ENCODE measurements at places on chromosomes 4 and X. TPM values are rescaled to one million over a fixed set of nuclear protein-coding genes. Genes with fewer than 3 reads are reported as not detected.

Gene TLR6
- 0.11 TPM for total RNA-seq

Gene HTATSF1
- 44.5 TPM for total RNA-seq

Gene SERPINA7
- not detected for total RNA-seq

DNA sequence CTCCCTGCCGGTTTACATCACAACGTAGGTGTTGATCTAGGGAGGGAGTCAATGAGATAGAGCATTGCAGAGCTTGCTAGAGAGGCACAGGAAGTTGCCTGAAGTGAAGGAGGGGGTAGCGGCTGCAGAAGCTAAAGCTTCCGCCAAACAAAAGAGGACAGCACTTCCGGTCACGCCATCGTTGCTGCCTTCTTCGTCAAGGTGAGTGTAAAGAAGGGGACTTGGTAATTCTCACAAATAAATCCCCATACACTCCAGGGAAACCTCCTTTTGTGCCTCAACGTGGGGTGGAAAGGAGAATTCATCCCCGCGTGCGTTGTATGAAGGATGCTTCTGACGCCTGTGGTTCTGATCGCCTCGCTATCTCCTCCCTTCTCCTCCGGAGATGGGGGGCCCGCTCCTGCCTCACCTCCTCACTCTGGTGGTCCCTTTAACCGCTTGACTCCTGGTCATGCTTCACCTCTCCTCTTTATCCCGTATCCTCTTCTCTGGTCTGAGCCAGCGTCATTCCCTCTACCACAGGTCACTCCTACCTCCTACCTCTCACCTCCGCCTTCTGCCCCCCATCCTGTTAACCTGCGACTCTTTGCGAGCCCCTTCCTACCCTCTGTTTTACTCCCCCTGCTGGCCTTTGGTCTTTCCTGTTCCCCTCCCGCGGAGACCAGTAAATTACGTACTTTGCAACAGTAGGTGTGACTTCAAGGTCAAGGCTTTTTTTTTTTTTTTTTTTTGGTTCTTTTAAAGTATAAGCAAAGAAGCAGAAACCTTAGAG lies 59.9 kb downstream of the GSPT2 start:
- H3K27me3 ChIP-seq: no peaks in the 10 kb centered on the region
- peak overlapping the region; percentile 91 for H3K4me3 ChIP-seq
- peaks cover 18% of the 10 kb centered on the region for H3K4me1 ChIP-seq
- H3K27ac ChIP-seq: peak overlapping the region; percentile 99
- peak; percentile 59 for DNase-seq

GRCh38 chrX:70485466-70485865 lies 40.8 kb downstream of the DLG3 start:
- peak overlapping the region; percentile 25 for H3K4me3 ChIP-seq
- no peak overlapping the region for H3K27ac ChIP-seq
- DNase-seq: no peak
- peaks cover 30% of the 10 kb centered on the region for H3K36me3 ChIP-seq

GRCh38 chrX:44482575-44482974 lies 60.1 kb downstream of the FUNDC1 start:
- H3K36me3 ChIP-seq: no peaks in the 10 kb centered on the region
- H3K27me3 ChIP-seq: no peaks in the 10 kb centered on the region
- no peak for DNase-seq
- no peaks in the 10 kb centered on the region for H3K4me1 ChIP-seq

DNA sequence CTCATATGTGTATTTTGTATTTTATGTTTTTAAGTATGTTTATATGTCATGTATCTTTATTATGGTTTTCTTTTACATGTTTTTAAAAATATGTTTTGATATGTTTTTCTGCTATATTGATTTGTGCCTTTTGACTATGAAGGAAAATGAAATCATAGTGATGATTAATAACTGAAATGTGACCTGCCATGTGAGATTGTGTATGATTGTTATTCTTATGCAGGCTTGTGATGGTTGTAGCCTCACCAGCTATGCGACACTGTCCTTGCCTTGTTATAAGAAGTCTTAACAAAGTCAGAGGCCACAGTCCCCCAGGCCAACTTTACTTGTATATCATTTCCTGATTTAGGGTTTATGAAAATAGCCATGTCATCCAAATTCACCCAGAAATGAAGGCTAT lies 83.2 kb downstream of the TMEM131L start:
- H3K4me3 ChIP-seq: no peak overlapping the region
- DNase-seq: no peak
- H3K27me3 ChIP-seq: no peaks in the 10 kb centered on the region
- no peak overlapping the region for H3K27ac ChIP-seq
- H3K36me3 ChIP-seq: 0 out of 2 replicates have a peak, but pooled peaks cover 5% of the 10 kb centered on the region
- peaks cover 24% of the 10 kb centered on the region for H3K4me1 ChIP-seq

DNA sequence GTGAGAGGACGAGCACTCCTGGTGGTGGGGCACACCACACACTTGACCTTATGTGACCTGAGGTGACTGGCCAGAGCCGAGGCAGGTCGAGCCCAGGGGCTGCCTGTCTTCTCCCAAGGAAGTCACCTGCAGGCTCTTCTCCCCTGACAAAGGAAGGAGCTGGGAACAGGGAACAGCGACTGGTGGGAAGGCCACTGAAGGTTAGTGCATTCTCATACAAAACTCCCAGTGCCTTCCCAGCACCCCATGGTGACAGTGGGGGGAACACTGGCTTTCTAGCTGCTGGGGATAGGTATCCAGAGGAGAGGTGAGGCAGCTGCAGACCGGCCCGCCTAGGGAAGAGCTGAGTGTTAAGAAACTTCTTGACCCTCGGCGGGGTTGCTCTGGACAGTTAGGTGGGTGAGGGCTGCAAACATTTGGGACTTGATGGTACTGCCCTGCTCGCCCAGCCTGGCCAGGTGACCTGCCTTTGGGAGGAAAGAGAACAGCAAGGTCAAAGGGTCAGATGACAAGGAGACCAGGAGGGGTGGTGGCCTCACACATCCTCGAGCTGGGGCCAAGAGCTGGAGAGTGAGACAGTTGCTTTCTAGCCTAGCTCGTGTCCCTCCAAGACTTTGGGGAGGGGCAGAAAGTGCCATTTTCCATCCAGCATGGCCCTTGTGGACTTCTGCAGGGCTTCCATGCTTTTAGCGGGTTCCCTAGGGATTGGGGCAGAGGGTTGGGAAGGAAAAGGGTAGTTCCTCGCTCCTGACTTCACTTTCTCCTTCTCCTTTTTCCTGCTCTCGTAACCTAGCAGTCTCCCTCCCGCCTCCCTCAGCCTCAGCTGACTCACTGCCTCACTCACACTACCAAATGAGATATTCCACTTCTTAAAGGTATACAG lies 2.7 kb downstream of the NALF2 start:
- no peak for DNase-seq
- H3K36me3 ChIP-seq: peaks cover 2% of the 10 kb centered on the region
- H3K4me1 ChIP-seq: peaks cover 20% of the 10 kb centered on the region
- H3K27ac ChIP-seq: no peak overlapping the region

DNA sequence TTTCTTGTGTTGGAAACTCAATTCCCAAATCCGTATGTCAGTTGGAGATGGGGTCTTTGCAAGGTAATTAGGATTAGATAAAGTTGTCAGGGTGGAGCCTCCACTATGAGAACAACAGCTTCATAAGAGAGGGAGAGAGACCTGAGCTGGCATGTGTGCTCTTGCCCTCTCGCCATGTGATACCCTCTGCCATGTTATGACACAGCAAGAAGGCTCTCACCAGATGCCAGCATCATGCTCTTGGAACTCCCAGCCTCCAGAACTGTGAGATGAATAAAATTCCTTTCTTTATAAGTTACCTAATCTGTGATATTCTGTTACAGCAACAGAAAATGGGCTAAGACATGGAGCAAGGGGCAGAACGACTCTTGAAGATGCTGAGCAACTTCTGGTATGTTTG lies 201.9 kb upstream of the BOD1L1 start:
- H3K4me1 ChIP-seq: no peaks in the 10 kb centered on the region
- no peaks in the 10 kb centered on the region for H3K27me3 ChIP-seq
- no peak overlapping the region for H3K27ac ChIP-seq
- H3K4me3 ChIP-seq: no peak overlapping the region
- no peak for DNase-seq
- H3K36me3 ChIP-seq: peaks cover 7% of the 10 kb centered on the region

- no peaks in the 10 kb centered on the region for H3K27me3 ChIP-seq
- H3K27ac ChIP-seq: no peak overlapping the region
- no peaks in the 10 kb centered on the region for H3K36me3 ChIP-seq
- peaks cover 5% of the 10 kb centered on the region for H3K4me1 ChIP-seq
- H3K4me3 ChIP-seq: no peak overlapping the region
Measured at GRCh38 chr4:121778991-121779628, 14.1 kb upstream of the SMIM43 start.

DNA sequence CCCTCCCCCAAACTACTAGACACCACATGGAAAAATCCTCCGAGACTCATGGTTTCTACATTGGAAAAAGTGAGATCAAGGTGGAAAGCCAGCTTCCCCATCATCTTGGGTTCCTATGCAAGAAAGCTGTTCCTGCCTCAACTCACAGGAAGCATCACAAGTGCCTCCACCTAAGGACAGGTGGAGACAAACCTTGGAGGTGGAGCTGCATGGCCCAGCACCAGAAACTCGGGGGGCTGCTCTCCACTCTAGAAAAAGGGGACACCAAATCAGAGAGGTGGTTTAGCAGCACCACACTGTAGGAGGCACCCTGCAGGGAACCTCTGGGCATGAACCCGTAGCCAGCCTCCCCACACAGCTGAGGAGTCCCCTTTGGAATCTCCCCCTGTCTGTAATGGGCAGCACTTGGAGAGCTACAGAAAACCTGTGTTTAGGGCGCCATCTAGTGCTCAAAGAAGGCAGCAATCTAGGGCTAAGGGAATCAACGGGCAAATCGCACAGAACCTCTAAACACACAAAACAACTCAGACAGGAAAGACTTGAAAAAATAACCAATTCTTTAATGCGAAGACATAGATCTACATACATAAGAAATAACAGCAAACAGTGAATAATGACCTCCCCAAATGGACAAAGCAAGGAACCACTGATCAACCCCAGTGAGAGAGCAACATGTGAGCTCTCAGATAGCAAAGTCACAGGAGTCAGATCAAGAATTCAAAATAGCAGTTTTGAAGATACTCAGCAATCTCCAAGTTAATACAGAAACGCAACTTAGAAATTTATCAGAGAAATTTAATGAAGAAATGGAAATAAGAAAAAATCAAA lies 37.0 kb upstream of the ZBTB33 start:
- DNase-seq: peak; percentile 63
- H3K4me1 ChIP-seq: peaks cover 5% of the 10 kb centered on the region
- H3K36me3 ChIP-seq: no peaks in the 10 kb centered on the region
- H3K27me3 ChIP-seq: no peaks in the 10 kb centered on the region
- no peak overlapping the region for H3K27ac ChIP-seq

- no peak for DNase-seq
- no peak overlapping the region for H3K27ac ChIP-seq
- no peaks in the 10 kb centered on the region for H3K27me3 ChIP-seq
- H3K4me1 ChIP-seq: peaks cover 29% of the 10 kb centered on the region
- no peak overlapping the region for H3K4me3 ChIP-seq
Measured at GRCh38 chr4:30901461-30902451, 181.6 kb downstream of the PCDH7 start.

GRCh38 chr4:25608644-25609043 lies 47.0 kb upstream of the SLC34A2 start:
- no peak overlapping the region for H3K27ac ChIP-seq
- H3K4me3 ChIP-seq: no peak overlapping the region
- no peak for DNase-seq
- no peaks in the 10 kb centered on the region for H3K4me1 ChIP-seq
- H3K36me3 ChIP-seq: no peaks in the 10 kb centered on the region

DNA sequence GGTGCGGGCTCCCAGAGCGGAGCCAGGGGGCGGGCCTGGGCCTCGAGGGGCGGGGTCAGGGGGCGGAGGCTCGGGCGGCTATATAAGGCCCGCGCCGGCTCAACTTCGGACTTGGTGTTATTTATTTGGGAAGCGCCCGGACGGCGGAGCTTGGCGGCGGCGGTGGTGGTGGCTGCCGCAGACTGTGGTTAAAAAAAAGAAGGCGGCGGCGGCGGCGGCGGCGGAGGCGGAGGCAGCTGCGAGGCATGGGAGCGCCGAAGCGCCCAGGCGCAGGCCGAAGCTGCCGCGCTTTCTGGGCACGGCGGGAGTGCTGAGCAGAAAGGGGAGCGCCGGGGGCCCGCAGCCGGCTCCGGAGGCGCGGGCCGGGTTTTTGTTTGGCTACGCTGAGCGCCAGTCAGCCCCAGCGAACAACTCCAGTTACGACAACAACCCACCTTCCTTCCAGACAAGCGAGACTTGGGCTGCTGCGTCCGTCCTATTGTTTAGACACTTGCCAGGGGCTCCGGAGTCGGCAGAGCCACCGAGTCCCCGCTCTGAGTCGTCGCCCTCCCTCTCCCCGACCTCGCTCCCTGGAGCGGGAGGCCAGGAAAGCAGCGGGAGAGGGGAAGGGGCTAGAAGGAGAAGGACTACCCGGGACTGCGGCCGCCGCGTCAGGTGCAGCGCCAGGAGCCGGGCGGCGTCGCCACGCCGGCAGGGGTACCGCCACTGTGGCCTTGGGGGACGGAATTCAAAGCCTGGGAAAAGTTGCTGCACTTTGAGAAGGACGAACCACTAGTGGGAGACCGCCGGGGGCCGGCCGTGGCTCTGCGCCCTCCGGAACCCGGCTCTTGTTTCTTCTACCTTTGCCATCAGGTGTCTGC lies at the start of gene SLIT2:
SLIT2 (plus strand) TSS at position 110 of the 860 bp plus-strand sequence. CDS start 1,911 bp downstream, outside the sequence.
- H3K36me3 ChIP-seq: no peaks in the 10 kb centered on the region
- no peak within 1 kb of the TSS for H3K27ac ChIP-seq
- H3K4me3 ChIP-seq: peak within 1 kb of the TSS; percentile 84

GRCh38 chr4:15130441-15130840 lies 128.2 kb downstream of the CPEB2 start:
- peaks cover 6% of the 10 kb centered on the region for H3K4me1 ChIP-seq
- H3K36me3 ChIP-seq: peaks cover 14% of the 10 kb centered on the region
- H3K27me3 ChIP-seq: no peaks in the 10 kb centered on the region
- DNase-seq: no peak
- H3K4me3 ChIP-seq: no peak overlapping the region
- no peak overlapping the region for H3K27ac ChIP-seq

GRCh38 chr4:55546506-55546755 lies 278 bp downstream of the CLOCK start:
- H3K4me3 ChIP-seq: peak overlapping the region; percentile 47
- no peaks in the 10 kb centered on the region for H3K36me3 ChIP-seq
- no peak overlapping the region for H3K27ac ChIP-seq
- H3K4me1 ChIP-seq: peaks cover 62% of the 10 kb centered on the region

DNA sequence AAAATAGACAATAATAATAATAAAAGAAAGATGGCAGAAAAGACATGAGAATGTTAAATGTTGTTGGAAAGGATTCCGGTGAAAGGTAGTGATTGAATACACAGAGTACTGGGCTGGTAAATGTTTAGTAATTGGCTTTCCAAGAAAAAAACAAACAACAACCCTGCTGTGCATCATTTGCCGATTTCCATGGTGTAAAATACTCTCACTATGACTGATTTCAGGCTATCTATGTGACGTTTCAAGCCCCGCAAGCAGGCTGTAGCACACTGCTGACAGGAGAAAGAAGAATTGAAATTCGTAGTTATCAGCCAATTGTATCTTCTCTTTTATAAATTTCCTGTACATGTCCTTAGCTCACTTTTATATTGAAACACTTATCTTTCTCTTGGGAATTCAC lies 13.6 kb upstream of the SEPTIN6 start:
- H3K4me3 ChIP-seq: no peak overlapping the region
- peaks cover 7% of the 10 kb centered on the region for H3K27me3 ChIP-seq
- H3K27ac ChIP-seq: no peak overlapping the region
- no peaks in the 10 kb centered on the region for H3K4me1 ChIP-seq
